ENCODE measurements at places on chromosomes 13 and 19.

- DNase-seq = no peak
These were observed 3.6 kb upstream of the KANK2 start for GRCh38 chr19:11200931-11201330.

DNA sequence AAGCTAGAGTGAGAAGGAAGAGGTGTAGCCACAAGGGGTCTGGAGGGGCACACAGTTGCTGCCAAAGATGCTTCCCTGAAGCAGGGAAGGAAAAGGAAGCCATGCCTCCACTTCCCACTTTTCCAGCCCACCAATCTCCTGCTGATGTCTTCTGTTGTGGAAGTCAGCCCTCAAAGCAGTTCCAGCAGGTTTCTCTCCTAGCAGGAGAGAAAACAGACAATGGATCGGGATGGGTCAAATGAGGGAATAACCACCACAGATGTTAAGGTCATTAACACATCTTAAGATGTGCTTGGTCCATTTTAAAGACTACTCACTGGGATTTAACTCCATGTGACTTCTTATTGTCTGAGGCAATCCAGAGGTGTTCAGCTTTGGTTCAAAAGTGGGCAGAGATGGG lies 284.1 kb upstream of the SOX21 start:
- no peak for DNase-seq

DNA sequence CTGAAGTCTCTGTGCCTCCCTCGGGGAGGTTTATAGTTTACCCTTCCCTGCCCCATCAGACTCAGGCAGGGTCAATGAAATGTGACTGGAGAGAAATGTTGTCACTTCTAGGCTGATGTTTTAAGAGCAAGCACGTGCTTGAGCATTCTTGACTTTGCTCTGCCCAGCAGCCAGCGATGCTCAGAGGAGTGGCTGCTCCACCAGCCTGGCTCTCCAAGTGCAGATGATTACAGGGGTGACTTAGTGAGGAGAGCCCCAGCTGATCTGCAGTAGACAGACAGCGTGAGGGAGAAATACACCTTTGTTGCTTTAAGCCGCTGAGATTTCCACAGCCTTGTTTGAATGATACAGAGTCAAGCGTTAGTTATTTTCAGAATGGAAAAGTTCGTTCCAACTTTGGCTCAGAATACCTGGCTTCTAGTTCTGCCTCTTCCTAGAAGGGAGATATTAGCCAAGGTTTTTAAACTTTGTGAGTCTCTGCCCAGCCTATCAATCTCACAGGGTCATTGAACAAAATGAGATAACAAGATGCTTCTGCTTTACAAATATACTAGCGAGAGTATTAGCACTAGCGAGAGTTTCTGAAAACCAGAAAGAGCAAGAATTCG lies 143.6 kb downstream of the OXGR1 start:
- no peak for DNase-seq

GRCh38 chr19:48962849-48963165 lies 2.3 kb upstream of the FTL start:
- DNase-seq = no peak

DNA sequence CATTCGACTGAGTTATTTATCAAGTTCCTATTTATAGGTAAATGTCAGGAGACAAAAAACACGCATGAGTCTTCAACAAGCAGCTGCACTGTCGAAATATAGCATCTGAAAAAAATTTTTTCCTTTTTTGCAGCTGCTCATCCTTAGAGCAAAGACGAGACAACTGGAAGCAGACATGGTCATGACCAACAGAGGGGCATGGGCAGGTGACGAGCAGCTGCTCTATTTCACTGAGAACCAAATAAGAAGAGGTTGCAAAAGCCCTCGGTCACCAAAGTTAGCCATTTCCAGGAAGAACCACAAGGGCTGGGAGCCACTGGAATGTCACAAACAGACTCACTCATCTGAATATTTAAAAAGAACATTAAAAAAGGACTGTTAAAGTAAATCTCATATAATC lies 22.2 kb downstream of the SOHLH2 start:
- no peak for DNase-seq

- DNase-seq = no peak
These were observed 44.4 kb upstream of the TDRD3 start for GRCh38 chr13:60352644-60353043.
